Right lobe of liver (tissue), 6 donors: ENCODE measurements at places on chromosomes 3 and 15. TPM values are rescaled to one million over a fixed set of nuclear protein-coding genes. Genes with fewer than 3 reads are reported as not detected.

NSUN3 gene
- 6.0 TPM for total RNA-seq

THRB gene
- total RNA-seq: 14.5 TPM

PLIN1 gene
- total RNA-seq: 28.8 TPM

BTLA gene
- total RNA-seq: 0.24 TPM

MRAS gene
- 6.7 TPM for total RNA-seq

ISLR gene
- total RNA-seq: 3.0 TPM
